ENCODE measurements at places on chromosomes 2 and 18. TPM values are rescaled to one million over a fixed set of nuclear protein-coding genes. Genes with fewer than 3 reads are reported as not detected.
A peak's percentile ranks its signal among the peaks of the same experiment; 100 is the strongest.

RTP5 gene
- total RNA-seq, result not detected

ITGA4 gene
- total RNA-seq, result 1.3 TPM

ALPP gene
- 0.20 TPM for total RNA-seq

CRYGA gene
- not detected for total RNA-seq

SCYGR4 gene
- total RNA-seq, result not detected

TWIST2 gene
- total RNA-seq, result 0.33 TPM

DNA sequence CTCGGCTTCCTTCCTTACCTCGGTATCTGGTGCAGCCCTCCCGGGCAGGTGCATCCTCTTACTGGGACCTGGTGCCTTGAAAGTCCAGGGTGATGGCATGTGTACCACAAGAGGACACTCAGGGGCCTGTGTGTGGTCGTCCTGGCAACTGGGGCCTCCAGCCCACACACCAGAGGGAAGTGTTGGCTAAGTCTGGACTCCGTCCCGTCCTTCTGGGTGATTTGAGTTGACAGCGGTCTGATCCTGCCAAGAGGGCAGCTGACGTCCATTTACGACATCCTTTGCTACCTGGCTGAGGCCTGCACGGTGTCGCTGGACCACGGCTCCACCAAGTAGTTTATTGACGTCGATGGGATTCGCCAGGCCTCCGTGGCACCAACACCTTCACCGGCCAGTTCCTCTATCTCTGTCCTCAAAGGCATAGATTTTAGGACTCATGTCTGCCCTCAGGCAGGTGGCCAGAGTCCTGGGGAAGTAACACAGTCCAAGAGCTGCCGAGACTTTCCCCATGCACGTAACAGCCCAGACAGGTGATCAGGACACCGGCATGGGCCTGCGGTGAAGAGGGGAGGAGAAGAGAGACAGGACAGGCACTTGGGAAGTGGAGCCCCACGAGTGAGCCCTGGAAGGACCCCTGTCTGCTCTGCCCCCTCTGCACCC, 186.0 kb upstream of the HDAC4 start:
- no peak overlapping the region for H3K27ac ChIP-seq
- DNase-seq, result no peak
- H3K27me3 ChIP-seq, result no peaks in the 10 kb centered on the region
- no peaks in the 10 kb centered on the region for H3K4me1 ChIP-seq
- no peak overlapping the region for H3K4me3 ChIP-seq
- peaks cover 2% of the 10 kb centered on the region for H3K36me3 ChIP-seq

GRCh38 chr18:60232541-60232940, 140.0 kb downstream of the MC4R start:
- H3K27ac ChIP-seq, result no peak overlapping the region
- no peaks in the 10 kb centered on the region for H3K36me3 ChIP-seq
- H3K27me3 ChIP-seq, result no peaks in the 10 kb centered on the region
- no peaks in the 10 kb centered on the region for H3K4me1 ChIP-seq

DNA sequence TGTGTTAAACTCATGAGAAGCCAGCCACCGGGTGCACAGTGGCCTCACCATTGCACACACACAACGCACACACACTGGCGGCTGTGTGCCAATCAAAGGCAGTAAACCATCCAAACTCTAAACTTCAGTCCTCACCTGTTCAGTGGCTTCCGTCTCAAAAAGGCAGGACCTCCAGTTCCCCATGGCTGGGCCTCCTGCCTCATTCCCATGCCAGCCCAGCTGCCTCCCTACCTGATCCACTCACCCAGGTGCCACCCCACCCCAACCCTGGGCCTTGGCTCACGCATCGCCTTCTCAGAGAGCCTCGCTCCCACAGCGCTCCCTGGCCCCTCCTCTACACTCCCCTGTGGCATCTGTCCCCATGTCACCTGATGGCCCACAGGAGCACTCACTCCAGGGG, 190.9 kb downstream of the EIPR1 start:
- no peak overlapping the region for H3K27ac ChIP-seq
- H3K4me1 ChIP-seq, result no peaks in the 10 kb centered on the region
- no peaks in the 10 kb centered on the region for H3K27me3 ChIP-seq
- peaks cover 23% of the 10 kb centered on the region for H3K36me3 ChIP-seq

GRCh38 chr2:79782576-79783452, 270.0 kb downstream of the CTNNA2 start:
- peaks cover 4% of the 10 kb centered on the region for H3K4me1 ChIP-seq
- H3K4me3 ChIP-seq, result peak overlapping the region; percentile 22
- DNase-seq, result peak; percentile 82
- H3K36me3 ChIP-seq, result peaks cover 20% of the 10 kb centered on the region

DNA sequence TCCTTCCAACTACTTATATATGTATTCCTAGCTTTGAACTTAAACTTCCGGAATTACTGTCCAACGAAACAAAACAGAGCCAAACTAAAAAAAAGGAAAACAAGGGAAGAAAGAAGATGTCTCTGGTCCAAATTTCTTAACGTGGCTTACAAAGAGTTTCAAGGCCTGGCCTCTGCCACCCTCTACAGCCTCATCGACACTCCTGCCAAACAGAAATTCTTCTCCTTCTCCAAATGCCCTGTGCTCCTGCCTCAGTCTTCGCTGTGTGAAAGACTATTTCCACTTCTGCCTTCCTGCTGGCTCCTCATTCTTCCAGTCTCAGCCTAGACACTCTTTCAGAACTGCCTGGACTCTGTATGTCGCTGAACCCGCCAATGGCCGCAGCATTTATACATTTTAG, 249.2 kb downstream of the TXNL1 start:
- no peaks in the 10 kb centered on the region for H3K36me3 ChIP-seq
- DNase-seq, result no peak

GRCh38 chr2:72695676-72696075, 130.2 kb downstream of the EXOC6B start:
- no peak for DNase-seq
- H3K27ac ChIP-seq, result no peak overlapping the region
- H3K4me1 ChIP-seq, result peaks cover 4% of the 10 kb centered on the region
- H3K4me3 ChIP-seq, result no peak overlapping the region
- H3K36me3 ChIP-seq, result no peaks in the 10 kb centered on the region
- H3K27me3 ChIP-seq, result no peaks in the 10 kb centered on the region
